ENCODE measurements at places on chromosomes 6 and 20. TPM values are rescaled to one million over a fixed set of nuclear protein-coding genes. Genes with fewer than 3 reads are reported as not detected.

The HLA-G gene
- not detected for total RNA-seq

The SLCO4A1 gene
- 5.0 TPM for total RNA-seq

The BCAS4 gene
- 0.16 TPM for total RNA-seq

The FERMT1 gene
- 0.38 TPM for total RNA-seq

The FUT9 gene
- total RNA-seq = under 0.01 TPM

The COL9A3 gene
- total RNA-seq = 0.32 TPM

The SPATA2 gene
- total RNA-seq = 0.65 TPM

The CMTR1 gene
- total RNA-seq = 23.6 TPM

The PRSS16 gene
- not detected for total RNA-seq

The THBD gene
- 42.2 TPM for total RNA-seq

The PLEKHG1 gene
- total RNA-seq = 50.9 TPM

The PI16 gene
- not detected for total RNA-seq

The SLC17A1 gene
- total RNA-seq = not detected

The BCAS1 gene
- not detected for total RNA-seq

The TNNC2 gene
- total RNA-seq = not detected
